ENCODE measurements at places on chromosomes 12 and 14.

DNA sequence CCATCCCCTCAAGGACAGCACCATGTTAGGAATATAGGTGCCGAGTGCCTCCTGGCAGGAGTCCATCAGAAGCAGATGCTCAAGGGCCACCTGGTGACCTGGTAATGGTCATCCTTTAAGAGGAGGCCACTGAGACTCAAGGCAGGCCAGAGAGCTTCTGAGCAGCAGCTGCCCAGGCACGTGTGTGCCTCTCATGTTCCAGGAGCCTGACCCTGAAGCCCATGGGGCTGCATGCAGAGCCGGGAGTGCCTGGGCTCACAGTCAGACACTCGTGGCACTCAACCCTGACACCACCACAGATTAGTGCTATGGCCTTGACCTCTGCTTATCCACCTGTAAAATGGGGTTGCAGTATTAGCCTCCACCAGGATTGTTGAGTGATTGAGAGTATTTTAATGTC is 45.6 kb downstream of the C14orf132 start:
- no peak for DNase-seq

- DNase-seq, result no peak
These were observed 74.5 kb upstream of the DYNC1H1 start for GRCh38 chr14:101889898-101890297.

GRCh38 chr14:83893447-83893846 is 1636.5 kb upstream of the FLRT2 start:
- no peak for DNase-seq

DNA sequence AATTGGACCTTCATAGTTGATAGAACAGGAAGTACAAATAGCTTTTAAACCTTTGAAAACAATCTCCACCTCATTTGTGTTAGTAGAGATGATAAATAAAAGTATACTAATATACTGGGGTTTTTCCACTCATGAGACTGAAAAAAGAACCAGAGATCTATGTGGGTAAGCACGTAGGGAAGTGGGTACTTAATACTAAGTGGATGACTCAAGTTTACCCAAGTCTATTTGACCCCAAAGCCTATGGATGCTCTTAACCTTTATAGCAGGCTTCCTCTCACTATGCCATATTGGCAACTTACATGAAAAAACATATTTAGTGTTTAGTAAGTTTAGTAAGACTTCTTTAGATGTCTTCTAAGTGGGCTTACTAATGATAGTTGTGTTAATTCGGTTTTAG is 49.2 kb upstream of the CHPT1 start:
- DNase-seq, result no peak
